Spinal cord (tissue), 10 donors: ENCODE measurements at places on chromosomes 5 and 9. TPM values are rescaled to one million over a fixed set of nuclear protein-coding genes. Genes with fewer than 3 reads are reported as not detected.

GRCh38 chr5:135141303-135142268 is 107.6 kb upstream of the PITX1 start:
- H3K4me3 ChIP-seq: no peak overlapping the region
- H3K27ac ChIP-seq: no peak overlapping the region
- DNase-seq: no peak
- peaks cover 3% of the 10 kb centered on the region for H3K4me1 ChIP-seq
- H3K36me3 ChIP-seq: no peaks in the 10 kb centered on the region

DNA sequence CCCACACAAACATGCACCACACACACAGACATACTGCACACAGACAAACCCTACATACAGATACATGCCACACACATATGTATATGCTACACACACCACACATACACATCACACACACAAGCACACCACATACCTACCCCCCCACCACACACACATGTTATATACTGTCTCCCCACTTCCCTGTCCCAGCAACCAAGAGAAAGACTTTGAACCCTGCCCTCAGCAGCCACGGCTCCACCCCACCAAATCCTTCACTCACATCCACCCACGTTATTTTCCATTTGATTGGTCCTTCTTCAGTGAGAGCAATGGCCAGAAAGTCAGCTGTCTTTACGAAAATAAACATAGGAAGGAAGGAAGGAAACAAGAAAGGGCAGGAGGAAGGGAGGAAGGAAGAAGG is 479.8 kb downstream of the DIRAS2 start:
- H3K27me3 ChIP-seq: no peaks in the 10 kb centered on the region
- H3K27ac ChIP-seq: no peak overlapping the region
- DNase-seq: no peak

DNA sequence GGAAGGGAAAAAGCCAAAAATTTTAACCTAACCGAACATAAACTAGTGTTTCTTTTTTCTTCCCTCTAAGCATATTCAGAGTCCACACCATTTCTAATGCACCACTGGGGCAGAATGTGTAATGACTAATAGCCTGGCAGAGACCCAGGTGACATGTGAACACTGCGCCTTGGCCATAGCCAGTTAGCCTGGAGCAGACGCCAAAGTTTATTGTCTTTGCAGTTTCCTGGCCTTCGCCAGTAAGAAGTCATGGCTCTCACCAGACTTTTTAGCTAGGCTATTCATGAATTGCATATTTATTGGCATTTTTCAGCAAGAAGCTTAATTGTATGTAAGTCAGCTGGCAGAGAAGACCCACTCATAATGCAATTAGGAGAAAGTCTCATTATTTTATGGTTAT is 182.8 kb upstream of the SLC27A6 start:
- peak overlapping the region; percentile 29 for H3K27ac ChIP-seq
- H3K4me3 ChIP-seq: no peak overlapping the region
- H3K4me1 ChIP-seq: peaks cover 3% of the 10 kb centered on the region
- H3K27me3 ChIP-seq: no peaks in the 10 kb centered on the region
- no peaks in the 10 kb centered on the region for H3K36me3 ChIP-seq

DNA sequence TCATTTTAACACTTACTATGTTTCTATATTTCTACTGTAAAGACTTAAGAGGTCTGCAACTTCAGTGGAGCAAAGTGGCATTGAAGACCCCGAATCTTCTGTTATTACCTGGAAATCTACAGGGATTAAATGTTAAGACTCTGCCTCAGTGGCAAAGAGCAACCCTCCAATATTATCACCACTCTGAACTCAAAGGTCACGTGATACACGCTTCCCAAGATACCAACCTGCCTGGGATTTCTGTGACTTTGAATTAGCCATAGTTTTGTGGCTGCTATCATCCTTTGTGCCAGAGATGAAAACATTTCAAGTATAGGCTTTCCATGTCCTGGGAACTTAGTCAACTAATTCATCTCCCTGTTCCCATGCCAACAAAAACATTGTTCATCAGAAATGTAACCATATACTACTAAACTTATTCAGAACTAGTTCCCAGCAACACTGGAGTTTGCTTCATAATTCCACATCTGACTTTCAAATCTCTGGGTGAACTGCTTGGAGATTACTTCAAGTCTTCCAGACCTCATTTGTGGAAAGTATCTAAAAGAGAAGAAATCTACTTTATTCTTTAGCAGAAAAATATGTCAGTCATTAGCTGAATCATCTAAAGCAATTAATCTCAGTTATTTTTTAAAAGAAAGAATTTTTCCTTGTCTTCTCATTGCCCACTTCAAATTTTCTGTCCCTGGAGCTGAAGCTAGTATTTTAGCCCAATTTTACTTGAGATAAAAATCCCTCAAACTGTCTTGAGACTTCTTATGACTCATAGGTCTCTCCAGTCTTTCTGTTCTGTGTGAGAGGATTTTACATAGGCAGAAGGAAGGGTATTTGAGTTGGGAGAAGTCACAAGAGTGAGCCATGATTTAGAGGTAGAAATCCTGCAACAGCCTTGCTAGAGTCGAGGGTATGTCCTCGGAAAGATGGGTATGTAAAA is 83.0 kb downstream of the ZNF462 start:
- no peaks in the 10 kb centered on the region for H3K27me3 ChIP-seq
- no peak overlapping the region for H3K27ac ChIP-seq
- no peak for DNase-seq
- H3K4me3 ChIP-seq: no peak overlapping the region

GRCh38 chr9:87667164-87667738 is 58.7 kb upstream of the CTSL start:
- no peak overlapping the region for H3K27ac ChIP-seq
- DNase-seq: no peak
- H3K4me3 ChIP-seq: no peak overlapping the region
- H3K27me3 ChIP-seq: no peaks in the 10 kb centered on the region

- H3K36me3 ChIP-seq: no peaks in the 10 kb centered on the region
- no peaks in the 10 kb centered on the region for H3K27me3 ChIP-seq
- no peaks in the 10 kb centered on the region for H3K4me1 ChIP-seq
These were observed 190.9 kb downstream of the RFK start for GRCh38 chr9:76203373-76203772.

Gene DIRAS2
- total RNA-seq: 50.8 TPM

Gene MSANTD3
- 22.2 TPM for total RNA-seq

Gene WDR55
- 11.7 TPM for total RNA-seq

Gene CDH6
- total RNA-seq: 39.8 TPM

DNA sequence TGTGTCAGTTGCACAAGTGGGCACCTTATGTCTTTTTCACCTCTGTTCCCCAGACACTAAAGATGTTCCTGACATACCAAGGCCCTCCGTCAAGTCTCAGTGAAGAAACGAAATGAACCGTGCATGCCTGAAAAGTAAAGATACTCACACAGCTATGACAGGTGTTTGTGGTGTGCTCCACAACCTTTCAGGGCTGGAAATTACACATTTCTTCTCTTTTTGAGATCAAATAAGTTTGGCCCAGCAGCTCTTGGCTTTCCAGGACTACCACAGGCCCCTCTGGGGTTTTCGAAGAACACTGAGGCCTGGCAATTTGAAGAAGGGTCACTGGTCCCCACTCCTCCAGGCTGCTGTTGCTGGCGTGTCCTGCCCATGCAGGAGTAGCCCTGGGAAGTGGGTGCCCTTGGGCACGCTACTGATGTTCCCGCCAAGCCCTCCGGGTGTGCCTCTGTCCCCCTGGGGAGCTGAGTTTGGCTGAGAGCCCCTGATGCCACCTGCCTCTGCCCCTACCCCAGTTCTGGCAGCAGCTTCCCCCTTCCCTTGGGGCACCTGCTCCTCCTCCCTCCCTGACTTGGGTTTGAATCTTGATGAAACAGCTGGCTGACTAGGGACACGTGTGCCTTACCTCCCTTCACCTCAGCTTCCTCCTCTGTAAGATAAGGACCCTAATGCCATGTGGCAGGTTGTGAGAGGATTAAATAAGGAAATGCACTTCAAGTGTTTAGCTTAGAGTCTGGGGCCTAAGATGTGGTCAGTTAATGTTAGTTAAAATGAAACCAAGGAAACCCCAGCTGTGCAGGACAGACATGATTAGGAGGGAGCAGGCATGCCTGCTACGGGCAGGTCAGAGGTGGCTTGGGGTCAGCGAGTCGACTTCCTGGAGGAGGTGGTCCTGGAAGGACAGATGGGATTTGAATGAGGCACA is 49.1 kb upstream of the GADD45G start:
- no peak overlapping the region for H3K4me3 ChIP-seq
- H3K36me3 ChIP-seq: no peaks in the 10 kb centered on the region
- no peaks in the 10 kb centered on the region for H3K4me1 ChIP-seq
- H3K27me3 ChIP-seq: no peaks in the 10 kb centered on the region
- H3K27ac ChIP-seq: no peak overlapping the region
- DNase-seq: no peak

DNA sequence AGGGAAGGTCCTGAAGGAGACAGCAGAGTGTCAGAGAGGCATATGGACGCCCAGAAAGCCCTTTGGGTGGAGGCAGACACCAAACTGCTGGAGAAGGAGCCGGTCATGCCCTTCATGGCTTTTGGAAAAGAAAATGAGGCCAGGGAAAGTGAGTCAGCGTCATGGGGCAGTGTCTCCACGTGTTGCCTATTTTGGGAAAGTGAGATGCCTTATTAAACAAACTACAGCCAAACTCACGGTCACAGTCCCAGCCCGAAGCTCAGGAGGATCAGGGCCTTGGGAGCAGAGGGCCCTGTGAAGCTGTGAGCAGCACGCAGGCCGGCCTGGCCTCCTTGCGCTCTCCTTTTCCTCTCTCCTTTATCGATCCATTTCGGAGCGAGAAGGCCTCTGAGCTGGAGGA is 25.0 kb downstream of the RGS3 start:
- H3K27me3 ChIP-seq: no peaks in the 10 kb centered on the region
- peaks cover 14% of the 10 kb centered on the region for H3K4me1 ChIP-seq
- no peak for DNase-seq
- no peak overlapping the region for H3K27ac ChIP-seq

DNA sequence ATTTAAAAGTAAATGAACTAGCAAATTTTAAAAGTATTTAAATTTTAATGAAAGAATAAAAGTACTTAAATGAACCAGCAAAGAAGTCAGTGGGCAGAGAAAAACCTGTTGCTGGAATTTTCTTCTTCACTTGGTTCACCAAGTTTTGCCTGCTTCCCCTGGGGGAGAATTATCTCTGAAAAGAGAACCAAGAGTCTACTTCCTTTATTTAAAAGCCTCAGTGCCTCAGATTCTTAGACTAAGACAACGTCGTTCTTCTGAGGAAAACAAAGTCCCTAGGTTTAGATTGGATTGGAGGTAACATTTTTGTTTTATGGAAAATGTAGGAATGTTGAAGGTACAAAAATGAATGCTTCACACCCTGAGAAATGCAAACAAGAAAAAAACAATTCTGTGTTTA is 7.4 kb upstream of the KLF4 start:
- H3K4me3 ChIP-seq: no peak overlapping the region
- H3K4me1 ChIP-seq: no peaks in the 10 kb centered on the region
- H3K27me3 ChIP-seq: no peaks in the 10 kb centered on the region
- DNase-seq: no peak
- no peak overlapping the region for H3K27ac ChIP-seq

Gene AUH
- 25.5 TPM for total RNA-seq

Gene UQCRQ
- total RNA-seq: 104 TPM

DNA sequence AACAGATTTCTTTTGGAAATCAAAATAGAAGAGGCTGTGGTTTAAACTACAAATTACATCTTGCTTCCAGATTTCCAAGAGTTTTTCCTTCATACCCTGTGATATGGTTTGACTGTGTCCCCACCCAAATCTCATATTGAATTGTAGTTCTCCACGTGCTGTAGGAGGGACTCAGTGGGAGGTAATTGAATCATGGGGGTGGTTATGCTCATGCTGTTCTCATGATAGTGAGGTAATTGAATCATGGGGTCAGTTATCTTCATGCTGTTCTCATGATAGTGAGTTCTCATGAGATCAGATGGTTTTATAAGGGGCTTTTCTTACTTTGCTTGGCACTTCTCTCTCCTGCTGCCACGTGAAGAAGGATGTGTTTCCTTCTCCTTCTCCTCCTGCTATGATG is 687.0 kb upstream of the ZNF608 start:
- no peak for DNase-seq
- no peaks in the 10 kb centered on the region for H3K4me1 ChIP-seq
